ENCODE measurements at places on chromosomes 3 and 15. TPM values are rescaled to one million over a fixed set of nuclear protein-coding genes. Genes with fewer than 3 reads are reported as not detected.

DNA sequence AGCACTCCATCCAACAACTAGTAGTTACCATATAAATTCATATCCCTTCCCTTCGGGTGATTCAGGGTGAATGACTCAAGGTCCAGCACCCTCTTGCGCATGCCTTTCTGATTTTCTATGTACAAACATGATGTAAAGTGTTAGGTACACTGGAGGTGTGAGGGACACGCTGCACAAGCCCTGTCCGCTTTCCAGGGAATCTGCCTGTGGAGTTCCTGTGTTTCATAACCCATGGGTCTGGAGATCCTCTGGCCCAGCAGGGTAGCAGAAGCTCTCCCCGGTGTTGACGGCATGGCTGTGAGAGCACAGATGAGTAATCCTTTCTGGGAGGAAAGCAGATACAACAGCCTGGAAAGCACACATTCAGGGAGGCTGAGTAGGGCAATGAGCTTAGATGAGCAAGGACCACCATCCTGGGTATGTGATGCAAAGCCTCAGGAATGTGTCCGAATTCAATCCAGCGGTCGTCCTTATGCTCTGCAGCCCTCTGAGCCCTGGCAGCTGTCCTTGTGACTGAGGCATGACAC lies 142.9 kb upstream of the TP63 start:
- DNase-seq, result no peak

DNA sequence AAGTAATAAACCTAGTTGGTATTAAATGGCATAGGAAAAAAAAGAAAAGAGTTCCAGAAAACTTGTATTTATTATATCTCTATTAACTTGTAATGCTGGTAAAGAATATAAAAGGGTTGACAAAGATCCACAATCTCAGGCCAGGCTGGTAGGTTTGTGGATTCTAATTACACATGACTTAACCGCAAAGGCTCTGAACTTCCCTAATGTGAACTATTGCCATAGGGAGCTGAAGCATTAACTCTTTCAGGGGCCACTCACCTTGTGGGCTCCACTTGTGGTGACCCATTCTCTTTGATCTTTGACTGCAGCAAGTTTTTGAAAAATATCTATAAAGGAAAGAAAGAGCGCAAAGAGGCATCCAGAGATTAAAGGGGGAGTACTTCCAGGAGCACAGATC lies 58.5 kb downstream of the NEK10 start:
- DNase-seq, result no peak

DNA sequence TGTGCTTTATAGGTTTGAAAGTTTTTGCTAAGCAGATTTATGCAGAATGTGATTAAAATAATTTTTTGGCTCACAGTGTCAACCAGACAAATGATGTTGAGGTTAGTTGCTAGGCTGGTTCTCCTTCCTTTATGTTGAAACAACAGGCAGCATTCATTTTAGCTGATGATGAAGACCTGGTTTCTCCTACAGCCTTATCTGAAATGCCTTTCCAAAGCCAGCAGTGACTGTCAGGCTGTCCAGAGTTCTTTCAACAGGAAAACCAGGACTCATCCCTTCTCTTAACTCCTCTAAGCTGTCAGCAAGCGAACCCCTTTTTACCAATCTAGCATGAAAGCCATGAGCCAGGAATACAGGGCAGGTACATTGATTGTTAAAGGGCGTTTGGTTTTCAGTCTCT lies 84.1 kb downstream of the ZNF609 start:
- no peak for DNase-seq

- DNase-seq, result no peak
Observed at GRCh38 chr15:99411234-99411633, 154.6 kb upstream of the MEF2A start.

GRCh38 chr3:27357665-27358258 lies 11.4 kb downstream of the NEK10 start:
- peak; percentile 55 for DNase-seq

DNA sequence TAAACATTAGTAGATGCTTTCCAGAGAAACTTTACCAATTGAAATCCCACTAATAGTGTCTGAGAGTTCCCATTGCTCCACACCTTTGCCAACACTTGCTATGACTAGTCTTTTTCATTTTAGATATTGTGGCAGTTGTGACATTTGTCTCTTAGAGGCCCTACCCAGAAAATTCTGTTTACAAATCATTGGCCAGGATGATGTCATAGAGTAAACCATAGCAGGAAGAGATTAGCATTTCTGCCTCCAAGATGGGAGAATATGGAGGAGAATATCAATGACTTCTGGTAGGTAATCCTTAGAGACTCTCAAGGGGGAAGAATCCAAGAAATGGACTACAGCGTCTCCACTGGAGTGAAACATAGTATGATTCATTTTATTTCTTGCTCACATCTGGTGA lies 291.0 kb upstream of the CNTN3 start:
- DNase-seq, result no peak

- DNase-seq, result peak; percentile 69
Observed at GRCh38 chr3:39378088-39378487, 5.1 kb upstream of the SLC25A38 start.

GRCh38 chr3:111610612-111611054 lies 15.5 kb upstream of the ZBED2 start:
- DNase-seq, result no peak

GRCh38 chr3:112143251-112143650 lies 10.2 kb upstream of the GCSAM start:
- DNase-seq, result no peak

DNA sequence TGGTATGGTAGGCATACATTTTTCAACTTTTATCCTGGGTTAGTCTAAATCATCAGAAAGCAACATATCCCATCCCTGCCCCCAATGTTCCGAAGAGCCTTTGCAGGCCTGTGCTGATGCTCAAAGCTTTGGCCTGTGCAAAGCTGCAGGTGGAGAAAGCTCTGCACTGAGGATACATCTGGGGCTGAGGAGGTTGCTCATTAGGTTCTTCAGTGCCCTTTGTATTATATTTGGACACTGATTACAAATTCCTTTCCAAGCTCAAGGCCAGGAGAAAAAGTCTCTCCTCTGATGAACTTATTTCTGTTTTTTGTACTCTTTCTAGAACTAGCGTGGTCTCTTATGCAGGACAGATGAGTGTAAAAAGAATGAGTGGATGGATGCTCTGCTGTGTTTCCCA lies 325.5 kb upstream of the LRRFIP2 start:
- DNase-seq, result no peak

DNA sequence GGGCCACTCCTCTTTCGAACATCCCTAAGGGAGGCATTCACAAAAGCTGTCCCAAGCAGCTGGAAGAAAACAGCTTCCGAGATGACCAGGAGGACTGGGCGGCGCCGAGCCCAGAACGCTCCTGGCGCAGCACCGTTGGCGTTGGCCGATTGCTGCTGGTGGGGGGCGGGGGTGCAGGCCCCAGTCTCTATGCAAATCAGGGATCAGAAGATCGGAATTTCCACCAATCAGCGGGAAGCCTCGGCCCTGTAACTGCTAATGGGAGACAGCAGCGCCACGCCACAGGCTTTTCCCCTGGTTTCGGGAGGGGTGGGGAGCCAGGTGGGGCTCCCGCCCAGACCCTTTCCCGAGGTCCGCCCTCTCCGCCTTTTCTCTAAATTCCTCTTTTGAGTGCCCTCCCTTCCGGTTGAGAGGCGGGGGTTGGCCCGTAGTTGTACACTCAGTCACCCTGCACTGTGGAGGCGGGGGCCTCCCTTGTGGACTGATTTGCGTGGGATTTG lies 27.0 kb downstream of the HMCES start:
- peak; percentile 89 for DNase-seq

- no peak for DNase-seq
Observed at GRCh38 chr15:91516866-91517265, 336.6 kb upstream of the SLCO3A1 start.

DNA sequence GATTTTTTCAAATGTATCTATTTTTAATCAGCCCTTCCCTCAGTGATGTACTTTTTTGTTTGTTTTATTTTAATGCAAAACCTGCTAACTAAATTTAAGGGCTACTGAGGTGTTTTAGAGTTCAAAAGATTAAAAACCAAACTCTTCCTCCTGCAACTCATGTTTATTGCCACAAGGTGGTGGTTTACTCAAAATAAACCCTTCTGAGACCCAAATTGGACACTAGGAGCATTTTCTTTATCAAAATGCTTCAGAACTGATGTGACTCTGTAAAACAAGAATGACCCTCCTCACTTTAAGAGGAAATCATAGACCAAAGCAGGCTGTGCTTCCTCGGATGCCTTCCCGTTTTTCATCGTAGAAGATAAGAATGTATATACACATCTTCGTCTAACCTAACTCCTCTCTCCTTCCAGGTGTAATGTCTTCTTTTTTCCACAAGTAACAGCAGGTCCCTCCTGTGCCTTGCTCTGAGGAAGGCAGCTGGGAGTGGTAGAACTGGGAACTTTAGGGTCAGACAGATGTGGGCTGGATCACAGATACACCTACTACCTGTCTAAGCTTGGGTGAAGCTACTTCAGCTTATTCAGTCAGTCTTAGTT lies 2.9 kb upstream of the NME9 start:
- no peak for DNase-seq

DNA sequence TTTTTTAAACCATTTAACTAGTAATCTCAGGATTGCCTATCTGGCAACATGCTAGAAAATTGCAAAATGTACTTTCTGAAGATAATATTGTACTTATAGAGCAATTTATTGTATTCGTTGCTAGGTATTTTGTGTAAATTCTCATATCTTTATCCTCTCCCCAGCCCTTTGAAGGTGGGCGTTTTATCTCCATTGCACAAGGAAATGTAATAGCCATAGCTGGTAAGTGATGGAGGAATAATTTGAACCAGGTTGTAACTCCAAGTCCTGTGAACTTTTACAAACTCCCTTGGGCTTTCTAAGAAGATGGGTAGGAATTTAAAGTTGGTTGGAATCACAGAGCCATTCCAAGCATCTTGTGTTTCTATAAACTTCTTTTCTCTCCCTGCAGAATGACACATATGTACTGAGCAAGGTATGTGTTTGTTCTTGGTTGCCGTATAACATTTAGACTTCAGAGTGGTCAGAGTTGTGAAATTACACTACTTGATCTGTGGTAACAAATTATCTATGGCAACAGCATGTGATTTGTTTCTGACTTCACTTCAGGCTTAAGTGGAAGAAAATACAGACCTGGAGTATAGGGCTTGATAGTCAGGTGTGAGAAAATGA lies 170.9 kb downstream of the AKAP13 start:
- no peak for DNase-seq

GRCh38 chr3:123448536-123449101 lies at the start of gene ADCY5:
ADCY5 (minus strand) TSS chr3:123449090; CDS start chr3:123448545, 545 bp downstream.
- peak; percentile 20 for DNase-seq

DNA sequence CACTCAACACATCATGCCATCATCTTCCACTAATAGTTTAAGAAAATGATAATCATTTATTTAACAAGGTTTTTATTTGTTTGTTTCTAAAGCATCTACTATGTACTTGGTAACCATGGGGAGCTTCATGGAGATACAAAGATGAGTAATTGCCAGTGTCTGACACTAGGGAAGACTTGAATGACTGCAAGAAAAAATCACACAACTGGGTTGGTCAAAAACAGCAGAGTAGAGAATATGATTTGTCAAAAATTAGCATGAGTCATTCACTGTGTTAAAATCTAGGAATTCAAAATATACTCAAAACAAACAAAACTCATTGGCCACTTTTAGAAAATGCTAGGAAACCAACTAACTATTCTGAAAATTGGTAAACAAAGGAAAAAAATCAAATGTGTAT lies 6.3 kb downstream of the BNC1 start:
- no peak for DNase-seq

GRCh38 chr3:55655544-55655943 lies 168.4 kb upstream of the WNT5A start:
- no peak for DNase-seq

GRCh38 chr3:23324745-23325144 lies 121.6 kb downstream of the UBE2E2 start:
- no peak for DNase-seq

GRCh38 chr15:99604865-99605264 lies 39.1 kb downstream of the MEF2A start:
- DNase-seq, result no peak

GRCh38 chr15:74723754-74724334 lies 1.5 kb downstream of the CYP1A1 start:
- no peak for DNase-seq

- DNase-seq, result no peak
Observed at GRCh38 chr15:31957581-31957980, 72.7 kb upstream of the CHRNA7 start.

GRCh38 chr3:54712539-54712938 lies 215.3 kb downstream of the LRTM1 start:
- DNase-seq, result no peak

GRCh38 chr15:36831904-36832287 lies 252.5 kb downstream of the CDIN1 start:
- no peak for DNase-seq

- DNase-seq, result peak; percentile 89
Observed at GRCh38 chr3:63863150-63864007, at the start of the genes ATXN7 and THOC7. ATXN7 (plus strand) TSS chr3:63863867; CDS start chr3:63912599, 48,732 bp downstream. THOC7 (minus strand) TSS chr3:63863805; CDS start chr3:63863790, 15 bp downstream.

DNA sequence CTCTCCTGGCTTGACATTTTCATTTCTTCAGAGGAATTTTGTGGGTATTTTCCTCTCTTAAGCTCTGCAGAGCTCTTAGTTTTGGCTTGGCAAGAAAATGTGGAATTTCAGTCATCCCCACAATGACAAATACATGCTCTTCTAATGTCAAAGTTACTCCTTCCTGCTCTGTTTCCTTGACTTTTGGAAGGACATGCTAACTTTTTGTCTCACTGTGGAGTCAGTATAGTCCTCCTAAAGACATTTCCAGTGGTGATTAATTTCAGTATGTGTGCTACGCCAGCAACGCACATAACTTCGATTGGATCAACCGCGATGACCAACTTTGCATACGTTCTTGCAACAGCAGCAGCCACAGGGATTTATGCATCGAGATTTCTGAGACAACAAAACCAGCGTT lies 13.3 kb downstream of the EBLN2 start:
- no peak for DNase-seq

The C3orf49 gene
- polyA plus RNA-seq, result not detected

The GOLGA6A gene
- polyA plus RNA-seq, result not detected

The SHC4 gene
- polyA plus RNA-seq, result 0.19 TPM

The CYP1A1 gene
- 0.19 TPM for polyA plus RNA-seq

The UROC1 gene
- not detected for polyA plus RNA-seq

The C3orf22 gene
- 0.09 TPM for polyA plus RNA-seq

The ZNF639 gene
- polyA plus RNA-seq, result 15.3 TPM

The MBNL1 gene
- polyA plus RNA-seq, result 15.2 TPM

The CMTM8 gene
- polyA plus RNA-seq, result 11.0 TPM

Measured in pancreas (tissue), 10 donors.